NCI-H2227 treated with DMSO at 0.1 percent for 48 hours (cell line): ENCODE measurements at places on chromosomes 4 and X.

DNA sequence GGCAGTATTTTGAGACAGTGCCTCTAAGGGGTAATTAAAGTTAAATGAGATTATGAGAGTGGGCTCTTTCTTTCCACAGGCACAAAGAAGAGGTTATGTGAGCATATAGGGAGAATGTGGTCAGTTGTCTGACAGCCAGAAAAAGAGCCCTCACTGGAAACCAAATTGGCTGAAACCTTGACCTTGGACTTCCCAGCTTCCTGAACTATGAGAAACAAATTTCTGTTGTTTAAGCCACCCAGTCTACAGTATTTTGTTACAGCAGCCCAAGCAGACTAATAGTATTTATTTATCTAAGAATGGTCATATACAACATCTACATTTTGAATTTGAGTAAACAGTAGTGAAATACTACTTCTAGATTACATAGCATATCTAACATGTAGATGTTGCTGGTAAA lies 473.8 kb downstream of the IL15 start:
- no peak for DNase-seq

DNA sequence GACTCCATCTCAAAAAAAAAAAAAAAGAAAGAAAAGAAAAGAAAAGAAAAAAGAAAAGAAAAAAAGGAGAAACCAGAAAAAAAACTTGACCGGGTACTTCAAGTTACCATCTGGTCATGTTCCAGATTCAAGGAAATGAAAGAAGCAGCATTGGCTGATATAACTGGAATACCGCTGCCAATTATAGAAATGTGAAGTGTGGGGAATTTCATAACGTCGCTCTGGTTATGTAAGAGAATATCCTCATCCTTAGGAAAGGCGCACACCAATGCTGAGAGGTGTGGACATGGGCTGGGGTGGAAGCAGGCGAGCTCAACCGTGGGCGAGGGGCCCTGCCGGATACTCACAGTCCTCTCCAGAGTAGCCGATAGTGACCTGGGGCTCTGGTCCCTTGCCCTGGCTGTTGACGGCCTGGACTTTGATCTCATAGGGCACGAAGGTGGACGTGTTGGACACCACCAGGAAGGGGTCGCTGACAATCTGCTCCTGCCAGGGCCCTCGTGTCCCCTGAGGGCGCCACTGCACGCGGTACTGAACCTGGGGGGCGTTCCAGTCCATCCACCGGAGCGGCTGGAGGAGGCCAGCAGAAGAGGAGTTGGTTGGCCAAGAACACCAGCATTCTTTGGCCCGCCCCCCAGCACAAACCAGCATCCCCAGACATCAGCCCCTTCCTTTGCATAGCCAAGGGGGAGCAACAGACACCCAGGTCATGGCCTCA lies 19.5 kb downstream of the L1CAM start:
- DNase-seq = no peak

DNA sequence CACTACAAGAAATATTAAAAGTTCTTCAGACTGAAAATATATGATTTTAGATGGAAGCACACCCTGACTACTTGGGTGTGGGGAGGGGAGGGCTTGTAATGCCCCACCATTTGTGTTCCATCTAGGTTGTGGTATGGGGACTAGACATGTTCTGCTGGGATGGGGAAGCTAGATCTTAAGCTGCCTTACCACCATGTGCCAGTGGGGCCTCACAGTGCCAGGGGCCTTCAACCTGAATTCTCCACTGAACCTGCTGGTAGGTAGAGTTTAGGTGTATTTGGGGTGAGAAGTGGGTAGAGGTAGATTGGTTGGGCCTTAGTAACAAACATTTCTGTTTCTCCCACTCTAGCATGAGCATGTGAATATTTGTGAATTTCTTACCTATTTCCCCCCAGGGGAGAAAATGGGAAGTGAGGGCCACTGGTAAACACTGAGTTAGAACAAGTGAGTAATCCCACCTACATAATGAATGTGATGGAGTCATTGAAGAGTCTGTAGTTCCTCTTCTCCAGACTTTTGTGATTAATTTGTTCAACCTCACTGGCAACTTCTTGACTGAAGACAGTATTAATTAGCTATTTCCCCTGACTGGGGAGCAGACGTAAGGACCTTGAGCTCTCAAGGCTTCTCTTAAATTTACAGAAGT lies 44.0 kb downstream of the BRCC3 start:
- DNase-seq = no peak

DNA sequence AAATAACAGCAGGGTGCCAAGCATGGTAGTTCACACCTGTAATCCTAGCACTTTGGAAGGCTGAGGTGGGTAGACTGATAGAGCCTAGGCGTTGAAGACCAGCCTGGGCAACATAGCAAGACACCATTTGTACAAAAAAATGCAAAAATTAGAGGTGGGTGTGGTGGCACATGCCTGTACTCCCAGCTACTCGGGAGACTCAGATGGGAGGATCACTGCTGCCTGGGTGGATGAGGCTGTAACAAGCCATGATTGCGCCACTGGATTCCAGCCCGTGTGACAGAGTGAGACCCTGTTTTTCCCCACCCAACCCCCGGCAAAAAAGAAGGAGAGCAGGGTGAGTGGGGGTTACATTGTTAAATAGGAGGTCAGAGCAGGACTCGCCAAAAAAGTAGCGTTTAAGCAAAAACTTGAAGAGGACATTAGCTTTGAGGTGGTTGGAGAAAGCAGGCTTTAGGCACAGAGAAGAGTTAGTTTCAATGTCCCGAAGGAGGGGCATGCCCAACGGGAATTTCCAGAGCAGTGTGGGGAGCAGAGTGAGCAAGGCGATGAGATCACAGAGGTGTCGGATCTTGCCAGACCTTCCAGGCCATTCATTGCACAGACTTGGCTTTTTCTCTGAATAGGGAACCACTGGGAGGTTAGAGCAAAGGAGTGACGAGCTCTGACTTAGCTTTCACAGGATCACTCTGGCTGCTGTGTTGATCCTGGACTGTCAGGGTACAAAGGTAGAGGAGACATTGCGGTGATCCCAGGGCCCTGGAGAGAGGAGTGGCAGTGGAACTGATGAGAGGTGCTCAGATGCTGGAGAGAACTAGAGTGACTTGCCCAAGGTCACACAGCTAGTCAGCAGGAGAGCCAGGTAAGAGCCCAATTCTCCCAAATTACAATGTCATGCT lies 70.6 kb downstream of the TRAPPC11 start:
- no peak for DNase-seq

DNA sequence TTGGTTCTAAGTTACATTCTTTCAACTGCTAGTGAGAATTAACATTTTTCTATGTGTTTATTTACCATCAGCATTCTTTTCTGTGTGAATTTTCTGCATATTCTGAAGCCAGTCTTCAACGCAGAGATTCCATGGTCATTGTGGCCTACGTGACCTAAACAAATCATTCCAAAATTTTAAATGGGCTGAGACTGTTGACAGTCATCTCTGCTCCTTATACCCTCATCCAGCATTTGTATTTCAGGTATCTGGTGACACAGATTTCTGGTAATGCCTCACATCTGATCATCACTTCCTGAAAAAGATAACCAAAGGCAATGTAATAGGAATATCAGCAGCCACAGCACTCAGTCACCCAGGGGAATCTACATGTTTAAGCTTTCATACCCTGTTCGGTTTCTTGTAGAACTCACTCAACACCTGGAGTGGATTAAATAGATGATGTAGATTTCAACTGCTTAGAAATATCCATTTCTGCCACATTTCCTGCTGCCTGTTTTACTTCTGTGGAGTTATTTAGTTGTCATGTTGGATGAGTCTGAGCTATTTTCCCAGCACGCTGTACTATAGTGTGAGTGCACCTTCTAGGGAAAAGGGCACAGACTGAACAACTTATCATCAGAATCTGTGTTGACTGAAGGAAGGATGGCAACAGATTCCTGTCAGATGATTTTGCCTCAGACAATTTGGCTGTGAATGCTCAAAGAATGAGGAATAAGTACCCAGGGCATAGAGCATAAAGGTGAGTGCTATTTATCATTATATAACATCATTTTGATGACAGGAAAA lies 73.0 kb upstream of the HPGD start:
- no peak for DNase-seq

DNA sequence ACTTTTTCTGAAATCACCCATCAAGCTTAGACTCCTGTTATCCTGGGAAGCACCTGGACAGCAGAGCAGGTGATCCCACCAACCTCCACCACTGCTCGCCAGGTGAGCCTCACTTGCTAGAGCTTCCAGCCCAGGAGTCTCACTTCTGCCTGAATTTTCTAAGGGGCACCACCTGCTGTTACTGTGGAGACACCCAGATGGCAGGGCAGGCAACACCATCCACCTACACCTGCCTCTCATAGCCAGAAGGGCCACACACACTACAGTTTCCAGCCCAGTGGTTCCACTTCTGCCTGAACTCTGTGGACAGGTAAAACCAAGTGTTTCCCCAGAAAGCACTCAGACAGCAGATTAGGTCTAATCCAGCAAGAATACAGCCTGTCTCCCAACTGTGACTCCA lies 262.0 kb downstream of the ARAP2 start:
- DNase-seq = no peak
